ENCODE measurements at places on chromosomes 7 and 10.
A peak's percentile ranks its signal among the peaks of the same experiment; 100 is the strongest.

GRCh38 chr7:24764972-24765744, 7.9 kb upstream of the GSDME start:
- DNase-seq = no peak

DNA sequence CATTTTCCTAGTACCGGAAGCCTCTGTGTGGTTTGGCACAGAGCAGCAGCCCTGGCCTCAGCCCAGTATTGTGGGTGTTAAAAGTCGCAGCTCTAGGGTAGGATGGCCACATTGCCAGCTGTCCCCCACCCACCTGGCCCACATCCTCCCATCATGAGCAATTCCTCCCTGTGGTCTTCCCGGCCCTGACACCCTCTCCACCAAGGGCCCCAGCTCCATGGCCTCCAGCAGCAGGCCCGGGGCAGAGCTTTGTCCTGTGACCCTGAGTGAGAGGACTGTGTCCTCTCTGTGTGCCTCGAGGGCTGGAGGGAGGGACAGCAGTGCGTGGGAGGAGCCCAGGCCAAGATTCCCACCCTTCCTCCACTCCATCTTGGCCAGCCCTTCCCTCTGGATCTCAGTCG, 93.7 kb downstream of the MYL10 start:
- no peak for DNase-seq

DNA sequence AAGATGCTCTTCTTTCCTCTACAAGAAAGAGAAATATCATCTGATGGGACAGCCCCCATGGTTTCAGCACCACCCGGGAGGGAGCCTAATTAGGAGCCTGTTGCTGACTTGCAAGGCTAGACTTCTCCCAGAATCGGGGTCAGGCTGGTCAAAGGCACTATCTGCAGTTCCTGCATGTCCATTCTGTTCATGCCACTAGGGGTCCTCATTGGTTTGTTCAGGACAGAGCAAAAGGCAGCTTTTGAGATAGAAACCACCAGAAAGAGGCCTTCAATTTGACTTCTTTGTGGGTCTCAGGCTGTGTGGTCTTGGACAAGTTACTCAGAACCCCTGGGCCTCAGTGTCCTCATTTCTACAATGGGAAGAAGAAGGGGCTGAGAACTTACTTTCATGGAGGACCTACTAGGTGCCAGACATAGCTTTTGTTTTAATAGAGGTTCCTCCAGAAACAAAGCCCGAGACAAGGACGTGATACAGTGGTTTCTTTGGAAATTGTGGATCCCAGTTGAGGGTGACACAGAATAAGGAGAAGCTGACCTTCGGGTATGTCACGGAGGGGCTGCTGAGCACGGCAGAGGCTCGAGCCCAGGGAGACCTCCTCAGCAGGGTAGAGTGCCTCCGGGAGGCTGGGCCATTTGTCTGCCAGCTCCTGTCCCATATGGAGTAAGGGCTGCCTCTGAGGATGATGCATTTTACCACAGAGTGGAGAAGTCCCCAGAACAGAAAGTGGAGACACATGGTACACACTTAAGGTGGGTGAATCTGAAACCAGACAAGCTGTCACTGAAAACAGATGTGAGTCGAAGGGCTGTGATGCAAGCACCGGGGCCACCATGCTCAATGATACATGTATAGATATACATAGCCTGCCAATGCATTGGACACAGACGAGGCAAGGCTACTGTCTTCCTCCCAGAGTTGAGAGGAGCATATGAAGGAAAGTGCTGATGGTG, 33.1 kb upstream of the NEUROD6 start:
- peak; percentile 60 for DNase-seq

GRCh38 chr7:125136755-125137532, 207.3 kb upstream of the POT1 start:
- DNase-seq = peak; percentile 3

DNA sequence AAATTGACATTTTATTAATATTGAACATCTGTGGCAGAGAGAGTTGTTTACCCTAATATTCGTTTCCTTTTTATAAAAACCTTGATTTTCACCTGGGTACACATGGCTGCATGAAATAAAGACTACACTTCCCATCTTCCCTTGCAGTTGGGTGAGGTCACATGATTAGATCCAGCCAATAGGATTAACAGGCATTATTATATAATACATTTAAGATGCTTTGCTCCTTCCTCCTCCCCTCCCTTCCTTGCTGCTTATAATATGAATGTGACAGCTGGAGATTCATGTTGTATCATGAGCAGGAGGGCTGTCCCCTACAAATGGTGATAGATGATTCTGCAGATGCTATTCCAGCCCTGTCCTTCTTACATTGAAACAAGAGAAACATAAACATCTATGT, 146.6 kb downstream of the SH2D4B start:
- no peak for DNase-seq

GRCh38 chr10:132993271-132994184, 51.2 kb upstream of the CFAP46 start:
- no peak for DNase-seq

DNA sequence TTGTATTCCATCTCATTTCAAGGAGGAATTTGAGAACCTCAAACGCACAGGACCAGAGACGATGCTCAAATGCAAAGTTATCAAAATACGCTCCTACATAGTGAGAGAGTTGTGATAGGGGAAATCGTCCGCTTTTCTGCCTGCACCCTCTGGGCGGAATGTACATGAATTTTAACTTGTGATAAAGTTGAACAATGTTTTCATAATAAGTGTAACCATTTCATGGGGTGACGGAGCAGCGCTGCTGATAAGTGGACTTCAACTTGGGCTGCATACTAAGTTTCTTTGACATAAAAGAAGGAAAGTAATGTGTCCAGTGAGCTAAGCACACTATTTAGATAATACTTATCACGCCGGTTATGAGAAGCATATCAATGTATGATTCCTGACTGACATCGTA, 497.5 kb upstream of the MGMT start:
- DNase-seq = no peak

- no peak for DNase-seq
These were observed 113.9 kb downstream of the DIP2C start for GRCh38 chr10:575402-576129.

- no peak for DNase-seq
These were observed 18.3 kb downstream of the VOPP1 start for GRCh38 chr7:55554038-55554437.

DNA sequence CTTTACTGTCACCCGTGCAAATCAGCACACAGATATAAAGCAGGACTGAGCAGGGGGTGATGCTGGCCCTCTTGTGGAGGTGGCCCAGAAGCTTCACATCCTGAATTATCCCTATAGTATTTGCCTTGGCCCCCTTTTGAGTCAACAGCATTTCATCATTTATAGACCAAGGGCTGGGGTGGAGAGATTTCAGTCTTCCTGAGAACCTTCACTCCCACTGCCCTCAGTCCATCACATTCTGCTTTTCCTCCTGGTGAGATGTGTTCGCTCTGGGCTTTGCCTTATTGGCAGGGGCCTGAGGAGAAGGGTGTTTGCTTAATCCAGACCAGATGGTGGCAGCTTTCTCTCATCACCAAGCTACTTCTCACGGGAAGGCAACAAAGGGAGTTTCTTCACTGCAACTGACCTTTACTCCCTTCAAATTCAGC, 47.7 kb downstream of the NOC3L start:
- DNase-seq = peak; percentile 33

DNA sequence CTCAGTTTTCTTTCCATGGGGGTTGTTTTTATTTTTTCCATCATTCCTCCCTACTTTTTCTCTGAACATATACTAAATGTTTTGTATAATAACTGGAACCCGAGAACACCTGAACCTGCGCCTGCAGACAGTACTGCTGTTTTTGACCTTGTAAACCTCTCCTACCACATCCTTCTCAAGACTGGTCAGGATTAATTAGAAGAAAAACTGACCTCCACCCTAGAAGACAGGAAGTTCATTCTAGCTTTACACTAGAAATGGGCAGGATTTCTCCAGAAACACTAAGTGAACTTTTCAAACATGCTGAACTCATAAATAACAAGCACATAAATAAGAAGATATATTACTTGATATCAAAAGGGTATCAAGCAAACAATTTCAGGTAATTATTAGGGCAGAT, 751 bp upstream of the HYCC1 start:
- no peak for DNase-seq

DNA sequence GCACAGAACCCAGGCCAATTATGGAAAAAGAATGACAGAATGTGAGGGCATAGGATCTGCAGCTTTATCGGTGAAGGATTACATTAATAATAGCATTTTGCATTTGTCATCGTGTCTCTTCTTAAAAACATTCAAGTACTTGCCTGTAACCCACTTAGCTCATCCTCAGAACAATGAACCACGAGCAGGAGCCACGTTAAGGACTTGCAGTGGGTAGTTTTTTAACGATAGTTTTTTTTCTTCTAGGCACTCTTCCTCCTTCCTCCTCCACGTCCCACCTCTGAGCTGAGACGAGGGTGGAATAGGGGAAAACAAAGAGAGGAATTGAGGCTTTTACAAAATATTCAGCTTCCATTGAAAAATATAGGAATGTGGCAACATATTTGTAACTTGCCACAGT, 27.1 kb downstream of the CDHR3 start:
- DNase-seq = no peak

DNA sequence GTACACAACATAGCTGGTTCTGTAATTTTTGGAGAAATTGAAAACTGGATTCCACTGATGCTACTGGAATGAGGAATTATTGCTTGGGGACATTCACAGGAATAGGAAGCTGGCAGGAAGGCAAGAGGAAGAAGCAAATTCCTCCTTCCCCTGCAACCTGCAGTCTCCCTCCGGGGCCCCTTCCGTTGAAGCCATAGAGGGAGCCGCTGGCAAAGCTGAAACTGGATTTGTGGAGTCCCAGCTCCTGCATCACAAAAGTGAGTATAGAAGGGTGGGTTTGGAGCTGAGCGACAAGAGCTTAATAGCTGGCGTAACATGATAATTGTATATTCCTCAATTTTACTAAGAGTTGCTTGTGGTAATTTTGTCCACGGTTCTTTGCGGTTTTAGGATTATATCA, 190.8 kb downstream of the ADRA2A start:
- no peak for DNase-seq

All from right lung (tissue), 10 donors.